ENCODE measurements at places on chromosomes 7 and 10.

DNA sequence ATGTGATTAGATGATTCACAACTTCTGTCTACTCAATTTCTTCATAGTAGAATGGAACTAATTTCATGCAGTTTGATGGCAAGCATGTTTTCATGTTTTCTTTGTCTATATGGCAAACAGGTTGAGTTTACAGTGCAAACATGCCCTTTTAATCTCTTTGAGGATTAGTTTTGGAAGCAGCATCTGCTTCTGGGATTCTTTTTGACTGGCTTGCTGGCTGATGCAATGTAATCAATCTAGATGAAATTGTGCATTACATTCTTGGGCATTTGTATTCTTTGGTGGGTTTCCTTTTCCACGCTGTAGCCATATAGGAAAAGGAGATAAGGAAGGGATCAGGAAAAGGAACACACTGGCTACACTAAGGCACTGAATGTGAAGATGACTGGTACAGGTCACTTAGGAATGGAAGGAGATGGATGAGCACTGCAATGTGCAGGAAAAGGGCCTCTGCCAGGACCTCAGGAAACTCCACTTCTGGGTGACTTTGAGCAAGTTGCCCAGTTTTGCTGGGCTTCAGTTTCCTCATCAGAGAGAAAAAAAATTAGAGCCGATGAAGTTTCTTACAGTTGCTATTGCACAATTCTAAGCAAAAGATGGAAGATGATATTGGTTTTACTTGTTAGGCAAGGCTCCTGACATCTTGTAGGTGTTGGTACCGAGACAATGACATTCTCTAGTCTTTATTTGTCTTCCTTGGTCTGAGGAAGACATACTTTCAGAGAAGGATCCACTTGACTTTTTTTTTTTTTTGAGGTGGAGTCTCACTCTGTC lies 269.1 kb downstream of the SUGCT start:
- no peak for DNase-seq

GRCh38 chr7:133781486-133782090 lies 345.6 kb upstream of the LRGUK start:
- DNase-seq, result no peak

GRCh38 chr7:57407125-57407524 lies 42.9 kb upstream of the ZNF716 start:
- DNase-seq, result no peak

- no peak for DNase-seq
These were observed 619.7 kb downstream of the GATA3 start for GRCh38 chr10:8674230-8674629.

- no peak for DNase-seq
These were observed 28.0 kb downstream of the ITPRIP start for GRCh38 chr10:104309980-104310978.

GRCh38 chr7:65276822-65277221 lies 96.8 kb upstream of the ZNF92 start:
- no peak for DNase-seq

- DNase-seq, result no peak
These were observed at the start of gene CHRM2 for GRCh38 chr7:136868496-136869000. TSS of gene CHRM2 (plus strand) at chr7:136868652. CDS start at chr7:137014866, 146,214 bp downstream.

- DNase-seq, result no peak
These were observed 368.5 kb upstream of the MGMT start for GRCh38 chr10:129098517-129098916.

GRCh38 chr10:3045471-3046209 lies 21.7 kb upstream of the PFKP start:
- DNase-seq, result no peak

DNA sequence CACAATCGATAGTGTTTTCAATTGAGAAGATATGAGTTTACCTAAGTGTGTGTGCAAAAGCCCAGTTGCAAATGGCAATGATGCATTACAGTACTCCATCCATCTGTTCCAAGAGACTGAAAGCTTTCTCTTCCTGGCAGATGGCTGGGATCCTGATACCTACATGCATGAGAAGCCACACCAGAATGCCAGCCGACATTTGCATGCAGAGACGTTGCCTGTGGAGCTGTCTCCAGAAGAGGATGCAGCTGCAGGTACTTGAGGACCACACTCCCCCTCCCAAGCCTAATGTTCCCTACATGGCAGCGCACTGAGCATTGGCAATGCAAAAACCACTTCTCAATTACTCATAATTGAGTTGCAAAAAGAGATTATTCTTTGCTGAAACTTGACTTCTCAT lies 332.1 kb downstream of the WDR11 start:
- no peak for DNase-seq

GRCh38 chr7:107029061-107029763 lies 15.3 kb upstream of the PRKAR2B start:
- DNase-seq, result no peak

- DNase-seq, result no peak
These were observed 182.2 kb downstream of the ADK start for GRCh38 chr10:74333174-74333573.

GRCh38 chr7:85882335-85882734 lies 695.5 kb upstream of the SEMA3D start:
- DNase-seq, result no peak

GRCh38 chr7:66263936-66264335 lies 58.8 kb downstream of the TPST1 start:
- no peak for DNase-seq

DNA sequence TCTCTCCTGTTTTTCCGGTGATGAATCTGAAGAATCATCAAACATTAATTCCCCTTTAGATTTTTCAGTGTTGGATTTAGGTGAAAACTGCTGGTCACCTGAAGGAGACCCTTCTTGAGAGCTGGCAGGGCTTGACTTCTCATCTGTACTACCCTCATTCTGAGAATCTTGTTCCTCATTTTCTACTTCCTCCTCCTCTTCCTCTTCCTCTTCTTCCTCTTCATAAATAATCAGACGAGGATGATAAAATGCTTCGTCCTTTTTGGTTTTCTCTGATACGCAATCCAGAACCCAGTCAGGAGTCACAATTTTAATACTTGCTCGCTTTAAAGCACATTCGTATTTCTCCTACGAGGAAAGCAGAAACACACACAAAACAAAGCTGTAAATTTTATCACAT lies 26.9 kb downstream of the PAXIP1 start:
- DNase-seq, result no peak

- DNase-seq, result no peak
These were observed 31.5 kb downstream of the EGFR start for GRCh38 chr7:55050281-55050680.

GRCh38 chr7:82694022-82694421 lies 250.4 kb upstream of the CACNA2D1 start:
- no peak for DNase-seq

- DNase-seq, result no peak
These were observed 90.1 kb upstream of the NANOS1 start for GRCh38 chr10:118939211-118940007.

DNA sequence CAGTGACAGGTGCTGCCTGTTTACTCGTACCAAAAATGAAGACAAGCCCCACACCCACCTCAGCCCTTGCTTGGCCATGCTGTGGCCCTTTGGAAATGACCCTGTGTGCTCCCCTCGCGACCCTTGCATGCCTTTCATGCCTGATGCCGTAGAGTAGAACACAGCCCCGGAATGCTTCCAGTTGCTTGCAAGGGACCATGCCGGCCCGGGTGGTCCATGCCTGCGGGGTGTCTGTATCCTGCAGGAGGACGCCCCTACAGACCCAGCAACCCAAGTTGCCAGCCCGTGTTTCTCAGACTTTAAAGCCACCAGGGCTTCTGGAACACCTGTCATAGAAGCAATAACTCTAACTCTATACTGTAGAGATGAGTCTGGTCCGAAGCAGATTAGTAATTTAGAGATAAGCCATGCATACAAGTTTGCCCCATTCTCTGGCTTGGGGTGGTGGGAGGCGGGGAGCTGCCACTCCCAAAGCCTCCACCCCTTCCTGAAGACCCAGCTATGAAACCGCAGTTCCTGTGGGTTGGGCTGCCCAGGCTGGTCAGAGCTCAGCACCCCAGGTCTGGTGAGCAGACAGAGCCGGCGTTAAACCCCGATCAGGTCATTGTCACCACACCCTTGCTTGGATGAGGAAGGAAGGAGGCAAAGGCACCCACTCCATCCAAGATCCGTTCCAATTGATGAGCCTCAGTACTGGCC lies 143.5 kb downstream of the ADCY1 start:
- DNase-seq, result no peak

GRCh38 chr7:42739638-42740037 lies 172.2 kb downstream of the C7orf25 start:
- DNase-seq, result no peak

DNA sequence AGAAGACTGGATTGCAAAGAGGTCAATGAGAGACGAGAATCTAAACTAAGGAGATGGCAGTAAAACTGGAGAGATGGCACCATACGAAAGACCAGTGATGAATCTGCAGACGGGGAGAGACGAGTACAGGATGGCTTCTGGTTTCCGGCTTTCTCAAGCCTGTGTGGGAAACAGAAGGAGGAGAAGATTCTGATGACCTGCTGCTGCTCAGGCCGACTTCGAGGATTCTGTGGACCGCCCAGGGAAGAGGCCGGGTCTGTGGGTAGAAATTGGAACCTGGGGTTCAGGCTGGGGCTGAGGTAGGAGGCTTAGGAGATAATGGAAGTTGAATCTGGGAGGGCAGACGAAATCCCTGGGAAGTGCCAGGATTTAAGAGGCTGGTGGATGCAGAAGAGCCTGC lies 48.6 kb downstream of the PARP12 start:
- no peak for DNase-seq

- DNase-seq, result no peak
These were observed 98.0 kb downstream of the KCND2 start for GRCh38 chr7:120370954-120371353.
